ENCODE measurements at places on chromosomes 1 and 21. TPM values are rescaled to one million over a fixed set of nuclear protein-coding genes. Genes with fewer than 3 reads are reported as not detected.

TCHH gene
- total RNA-seq: 0.09 TPM

KRTAP21-3 gene
- total RNA-seq: not detected

RGSL1 gene
- not detected for total RNA-seq

TFAP2E gene
- 0.18 TPM for total RNA-seq

SYT11 gene
- total RNA-seq: 19.5 TPM
